Metanephros (tissue), 2 donors: ENCODE measurements at places on chromosomes 4 and X. TPM values are rescaled to one million over a fixed set of nuclear protein-coding genes. Genes with fewer than 3 reads are reported as not detected.

The SSX3 gene
- total RNA-seq = not detected

The NDP gene
- 5.1 TPM for total RNA-seq

The NMU gene
- total RNA-seq = 5.1 TPM

The SLC16A2 gene
- 17.9 TPM for total RNA-seq

The TLL1 gene
- 4.1 TPM for total RNA-seq

The ZDHHC15 gene
- total RNA-seq = 5.1 TPM

The SUPT20HL2 gene
- total RNA-seq = 0.06 TPM

The KLB gene
- 0.18 TPM for total RNA-seq

The SOX3 gene
- not detected for total RNA-seq

The TCEAL7 gene
- 26.8 TPM for total RNA-seq

The TRIML2 gene
- total RNA-seq = not detected

The ESX1 gene
- total RNA-seq = not detected

The ADGRG2 gene
- 7.3 TPM for total RNA-seq

The HERC5 gene
- 4.9 TPM for total RNA-seq

The KIT gene
- total RNA-seq = 15.1 TPM

The EXOC1 gene
- total RNA-seq = 41.5 TPM

The AWAT1 gene
- total RNA-seq = not detected

The TRO gene
- 71.2 TPM for total RNA-seq

The F8A2 gene
- not detected for total RNA-seq

The SRPX gene
- total RNA-seq = 22.0 TPM

The SPANXN4 gene
- not detected for total RNA-seq

The SSX2B gene
- 0.35 TPM for total RNA-seq

The ADAM29 gene
- not detected for total RNA-seq

The MUC7 gene
- not detected for total RNA-seq

The CENPI gene
- 8.9 TPM for total RNA-seq

The DUSP9 gene
- total RNA-seq = 72.7 TPM

The FAM47A gene
- not detected for total RNA-seq

The SSX4B gene
- total RNA-seq = not detected

The COX7B2 gene
- not detected for total RNA-seq
